ENCODE measurements at places on chromosomes 5 and 9.

DNA sequence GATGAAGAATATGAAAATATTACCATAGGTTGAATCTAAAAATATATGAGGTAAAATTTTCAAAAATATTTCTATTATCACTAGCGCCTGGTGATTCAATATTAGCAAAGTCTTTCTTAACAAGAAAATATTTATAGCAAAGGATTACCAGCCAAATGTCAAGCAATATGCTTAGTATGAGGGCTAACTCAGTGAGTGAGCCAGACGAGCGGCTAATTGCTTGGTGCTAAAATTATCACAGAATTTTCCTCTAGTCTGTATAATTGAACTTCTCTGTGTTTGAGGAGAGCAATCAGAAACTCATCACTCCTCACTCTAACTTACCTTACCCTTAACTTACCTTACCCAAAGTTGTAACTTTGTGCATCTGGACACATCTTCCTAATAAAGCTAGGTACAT, 304.9 kb upstream of the PRR16 start:
- DNase-seq, result no peak

DNA sequence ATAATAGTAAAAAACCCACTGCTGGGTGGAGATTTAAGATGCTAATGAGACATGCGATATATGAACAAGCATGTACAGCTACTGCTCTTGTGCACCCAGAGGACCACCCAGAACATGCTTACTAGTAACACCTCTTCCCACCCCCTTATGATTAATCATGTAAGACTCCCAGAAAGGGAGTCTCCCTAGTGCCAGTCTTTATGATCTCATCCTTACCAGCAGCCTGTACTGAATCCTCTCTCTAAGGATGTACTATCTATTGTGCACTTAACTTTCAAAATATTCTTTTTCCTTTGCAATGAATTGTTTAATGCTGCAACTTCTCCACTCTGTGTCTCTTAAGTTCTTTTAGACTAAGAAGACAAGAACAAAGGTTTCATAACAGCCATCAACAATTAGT, 9.1 kb upstream of the MAT2B start:
- no peak for DNase-seq

DNA sequence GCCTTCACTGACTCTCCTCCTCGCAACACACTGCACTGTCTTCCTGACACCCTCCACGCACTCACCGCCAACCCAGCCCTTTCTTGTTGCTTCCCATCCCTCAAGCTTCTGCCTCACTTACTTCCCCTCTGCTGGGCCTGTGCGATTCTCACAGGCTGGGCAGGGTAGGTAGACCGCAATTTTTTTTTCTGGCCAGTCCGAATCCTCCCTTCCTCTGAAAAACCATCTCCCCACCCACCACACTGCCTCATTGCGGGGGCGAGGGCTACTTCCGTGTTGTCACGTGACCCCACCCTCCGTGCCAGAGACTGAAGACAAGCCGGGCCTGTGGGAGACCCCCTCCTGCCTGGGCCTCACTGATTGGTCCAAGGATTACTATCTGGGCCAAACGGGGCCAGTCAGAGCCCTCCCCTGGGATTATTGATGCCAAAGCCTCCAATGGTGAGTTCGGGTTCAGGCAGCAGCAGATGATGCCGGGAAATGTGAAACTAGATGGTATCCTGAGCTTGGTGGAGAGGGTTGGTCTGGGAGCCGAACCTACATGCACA, 73.1 kb downstream of the STK10 start:
- no peak for DNase-seq

GRCh38 chr5:171158581-171158980, 150.5 kb upstream of the TLX3 start:
- DNase-seq, result no peak

DNA sequence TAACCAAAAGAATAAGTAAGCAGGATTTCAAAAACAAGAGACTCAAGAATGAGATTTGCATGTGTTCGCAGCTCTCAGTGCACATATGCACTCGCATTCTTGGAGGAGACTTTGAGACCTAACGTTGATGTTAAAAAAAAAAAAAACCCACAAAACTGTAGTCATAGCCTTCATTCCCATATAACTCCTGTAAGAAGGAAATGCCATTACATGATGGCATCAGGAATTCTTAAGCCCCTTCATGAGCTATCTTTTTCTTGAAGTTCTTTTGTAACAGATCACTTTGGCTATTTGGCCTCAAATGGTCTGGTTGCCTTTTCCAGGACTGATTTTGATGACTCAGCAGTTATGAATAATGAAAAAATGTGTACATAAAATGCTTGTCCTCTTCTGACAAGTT, 113.8 kb downstream of the ALDH1A1 start:
- DNase-seq, result no peak

- no peak for DNase-seq
Observed at GRCh38 chr5:126497506-126497905, 74.3 kb downstream of the GRAMD2B start.

DNA sequence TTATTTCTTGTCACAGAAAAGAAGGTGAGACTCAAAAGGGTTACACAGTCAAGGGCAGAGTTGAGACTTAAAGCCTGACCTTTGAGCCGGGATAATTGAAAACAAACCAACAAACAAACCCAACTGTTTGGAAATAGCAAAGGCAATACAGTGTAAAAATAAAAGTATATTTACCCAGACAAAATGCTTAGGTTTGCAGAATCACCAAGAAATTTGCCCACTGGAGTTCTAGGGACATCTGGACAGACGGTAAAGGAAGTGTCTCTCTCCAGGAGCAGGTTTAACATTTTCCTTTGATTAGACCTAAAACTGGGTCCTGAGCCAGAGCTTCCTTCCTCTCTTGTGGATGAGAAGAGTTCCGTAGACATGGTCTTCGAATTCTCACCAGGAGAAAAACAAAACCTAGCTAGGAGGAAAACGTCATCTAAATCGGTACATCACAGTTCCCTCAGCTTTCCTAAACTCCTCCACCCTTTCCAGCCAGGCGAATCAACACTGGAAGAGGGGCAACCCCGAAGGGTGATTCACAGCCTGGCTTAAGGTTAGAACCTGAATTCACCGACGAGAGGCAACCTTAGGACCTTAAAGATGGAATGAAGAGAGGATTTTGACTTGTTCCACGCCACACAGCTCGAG, 673 bp downstream of the CDC25C start:
- no peak for DNase-seq

DNA sequence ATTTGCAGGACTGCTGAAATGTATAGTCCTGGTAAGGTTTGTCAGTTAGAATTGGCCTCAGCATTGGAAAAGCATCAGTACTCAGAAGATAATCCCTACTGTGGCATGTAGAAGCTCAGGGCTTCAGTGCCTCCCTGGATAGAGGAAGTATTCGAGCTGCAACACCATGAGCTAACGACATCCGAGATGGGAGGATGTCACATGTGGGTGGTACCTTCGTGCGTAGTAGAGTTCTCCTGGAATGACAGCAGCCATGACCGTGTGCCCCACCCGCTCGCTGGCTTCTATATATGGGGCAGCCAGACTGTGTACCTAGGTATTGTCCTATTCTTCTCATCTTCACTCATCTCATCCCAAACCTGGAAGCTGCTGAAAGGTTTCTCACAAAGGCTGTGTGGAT, 345.8 kb upstream of the KLF9 start:
- no peak for DNase-seq

- no peak for DNase-seq
Observed at GRCh38 chr9:136528716-136529341, 17.0 kb downstream of the NOTCH1 start.

Measured in iPS-NIHi11 (cell line).